ENCODE measurements at places on chromosomes 11 and 22.

DNA sequence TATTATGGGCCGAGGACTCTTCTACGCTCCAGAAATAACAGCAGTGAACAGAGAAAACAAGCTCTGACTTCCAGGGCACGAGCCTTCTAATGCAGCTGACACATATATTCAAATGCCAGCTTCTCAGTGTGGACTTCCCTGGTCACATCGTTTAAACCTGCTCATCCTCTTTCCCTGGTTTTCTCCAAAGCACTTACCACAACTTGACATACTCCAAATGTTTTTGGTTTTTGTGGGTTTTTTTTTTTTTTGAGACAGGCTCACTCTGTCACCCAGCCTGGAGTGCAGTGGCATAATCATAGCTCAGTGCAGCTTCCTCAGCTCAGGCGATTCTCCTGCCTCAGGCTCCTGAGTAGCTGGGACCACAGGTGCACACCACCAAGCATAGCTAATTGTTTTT lies 105.5 kb downstream of the MICAL3 start:
- no peak for DNase-seq

DNA sequence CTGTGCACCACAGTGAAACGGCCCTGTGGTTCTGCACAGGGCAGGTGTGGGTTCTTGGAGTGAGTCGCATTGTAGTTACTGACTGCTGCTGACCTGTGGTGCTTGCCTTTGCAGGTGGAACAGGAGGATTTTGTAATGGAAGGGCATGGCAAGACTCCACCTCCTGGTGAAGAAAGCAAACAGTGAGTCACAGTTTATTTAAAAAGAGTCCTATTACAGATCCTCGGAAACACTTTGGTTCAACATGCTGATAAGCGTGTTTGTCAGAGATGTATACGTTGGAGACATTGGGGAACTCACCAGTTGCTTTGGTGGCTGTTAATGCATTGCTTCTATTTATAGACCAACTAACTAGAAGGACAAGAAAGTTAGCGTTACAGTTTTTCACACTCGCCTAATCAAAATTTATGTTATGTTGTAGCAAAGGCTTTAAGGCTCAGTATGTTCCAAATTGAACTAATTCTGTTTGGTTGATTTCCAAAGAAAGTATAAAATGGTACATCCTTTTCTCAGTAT lies 21.7 kb upstream of the TNRC6B start:
- DNase-seq: no peak

GRCh38 chr11:72578991-72579815 lies 95.0 kb downstream of the PDE2A start:
- peak; percentile 27 for DNase-seq

- no peak for DNase-seq
Measured at GRCh38 chr11:31806186-31806927, 4.8 kb downstream of the PAX6 start.

- no peak for DNase-seq
Measured at GRCh38 chr22:45420011-45420410, 6.5 kb downstream of the RIBC2 start.

DNA sequence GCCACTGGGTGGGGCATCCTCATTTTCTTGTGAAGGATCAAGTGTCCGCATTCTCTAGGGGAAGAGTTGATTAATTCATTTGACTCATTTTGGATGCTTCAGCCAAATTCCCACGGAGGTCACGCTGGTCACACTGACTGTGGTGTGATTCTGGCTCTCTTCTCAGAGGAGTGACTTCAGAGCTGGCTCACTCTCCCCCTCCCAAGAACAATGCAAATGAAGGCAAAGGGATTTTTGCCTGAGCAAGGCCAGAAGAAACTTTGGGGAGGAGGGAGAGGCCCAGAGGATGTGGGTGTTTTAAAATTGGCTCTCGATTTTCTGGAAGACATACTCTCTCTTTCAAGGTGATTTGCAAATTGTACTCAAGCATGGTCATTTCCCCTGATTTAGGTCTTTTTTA lies 51.1 kb upstream of the LMO2 start:
- DNase-seq: no peak

DNA sequence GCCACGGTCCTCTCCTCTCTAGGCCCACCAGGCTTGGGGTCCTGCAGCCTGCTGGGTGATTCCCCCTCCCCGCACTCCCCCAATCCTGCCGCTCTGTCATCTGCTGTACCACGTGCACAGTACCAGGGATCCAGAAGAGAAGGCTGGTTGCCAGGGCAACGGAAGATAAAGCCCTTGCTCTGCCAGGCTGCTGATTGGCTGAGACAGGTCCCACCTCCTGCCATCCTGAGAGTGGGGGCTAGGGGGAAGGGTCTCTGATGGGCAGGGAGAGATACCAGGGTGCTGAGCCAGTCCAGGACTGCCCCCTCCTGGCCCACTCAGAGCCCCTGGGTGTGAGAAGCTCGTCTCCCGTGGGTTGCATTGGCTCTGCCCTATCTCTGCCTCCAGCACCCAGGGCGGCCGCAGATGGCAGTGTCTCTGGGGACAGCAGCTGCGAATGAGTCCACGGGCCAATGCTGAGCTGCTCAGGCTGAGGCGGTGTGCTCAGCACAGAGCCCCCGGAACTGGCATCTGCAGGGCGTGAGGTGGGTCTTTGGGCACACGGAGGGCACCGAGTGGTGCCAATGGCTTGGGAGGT lies at the start of gene SMIM45:
TSS of gene SMIM45 (plus strand) at position 253 of the 577 bp plus-strand sequence.
- no peak for DNase-seq

GRCh38 chr11:39288011-39288410 lies 2171.4 kb downstream of the LRRC4C start:
- DNase-seq: no peak

DNA sequence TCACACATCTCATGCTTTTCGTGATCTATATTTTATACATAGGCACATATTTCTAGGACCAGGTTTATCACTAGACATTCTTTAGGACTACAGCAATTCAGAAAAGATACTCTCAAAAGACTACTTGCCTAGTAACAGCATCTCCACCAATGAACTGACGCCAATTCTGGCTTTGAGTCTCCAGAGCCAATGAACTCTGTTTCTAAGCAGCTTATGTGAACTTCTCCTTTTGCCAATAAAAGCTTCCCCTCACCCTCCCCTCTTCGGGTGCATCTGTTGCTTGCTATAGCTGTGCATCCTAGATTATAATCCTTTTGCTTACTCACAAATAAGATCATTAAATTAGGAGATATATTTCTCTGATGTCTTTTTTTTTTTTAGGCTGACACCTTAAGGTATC lies 11.4 kb upstream of the ANKK1 start:
- DNase-seq: no peak

DNA sequence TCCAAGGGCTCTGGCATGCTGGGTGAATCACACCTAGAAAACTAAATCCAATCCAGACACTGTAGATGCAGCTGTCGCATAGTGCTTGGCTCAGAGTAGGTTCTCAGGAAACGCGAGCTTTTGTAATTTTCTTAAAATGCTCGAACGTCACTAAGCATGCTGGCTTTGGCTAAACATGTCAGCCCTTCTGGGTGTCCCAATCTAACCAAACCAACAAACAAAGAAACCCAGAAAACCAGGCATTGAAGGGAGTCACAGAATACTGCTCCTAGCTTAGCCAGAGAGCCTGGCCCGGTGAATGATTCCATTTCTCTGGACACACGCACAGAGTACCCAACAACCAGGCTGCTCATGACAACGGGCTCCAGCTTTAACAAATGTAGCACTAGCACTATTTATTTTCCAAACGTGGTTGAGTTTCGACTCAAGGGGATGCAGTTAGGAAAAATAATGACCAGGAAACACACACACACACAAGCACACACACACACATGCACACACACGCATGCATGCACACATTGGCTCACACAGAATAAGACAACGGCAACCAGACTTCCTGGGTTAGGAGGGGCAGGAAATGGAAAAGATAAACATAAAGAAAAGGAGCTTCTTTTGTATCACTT lies 492.6 kb downstream of the MIAT start:
- DNase-seq: no peak

DNA sequence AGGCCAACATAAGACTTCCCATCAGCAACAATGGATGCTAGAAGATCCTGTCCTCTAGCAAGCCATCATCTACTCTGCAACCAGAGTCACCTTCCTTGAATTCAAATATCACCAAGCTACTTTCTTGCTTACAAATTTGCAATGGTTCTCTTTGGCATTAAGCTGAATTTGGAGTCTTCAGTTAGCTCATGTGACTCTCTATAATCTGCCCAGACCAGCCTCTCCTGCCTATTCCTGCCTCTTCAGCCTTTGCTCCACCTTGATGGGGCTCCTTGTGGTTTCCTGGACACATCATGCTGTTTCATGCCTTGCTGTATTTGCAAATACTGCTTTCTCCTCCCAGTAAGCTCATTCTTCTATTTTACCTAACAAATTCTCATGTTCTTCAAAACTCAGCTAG lies 82.3 kb downstream of the RASSF10 start:
- DNase-seq: no peak

GRCh38 chr11:15107730-15108515 lies 6.8 kb upstream of the INSC start:
- DNase-seq: no peak

DNA sequence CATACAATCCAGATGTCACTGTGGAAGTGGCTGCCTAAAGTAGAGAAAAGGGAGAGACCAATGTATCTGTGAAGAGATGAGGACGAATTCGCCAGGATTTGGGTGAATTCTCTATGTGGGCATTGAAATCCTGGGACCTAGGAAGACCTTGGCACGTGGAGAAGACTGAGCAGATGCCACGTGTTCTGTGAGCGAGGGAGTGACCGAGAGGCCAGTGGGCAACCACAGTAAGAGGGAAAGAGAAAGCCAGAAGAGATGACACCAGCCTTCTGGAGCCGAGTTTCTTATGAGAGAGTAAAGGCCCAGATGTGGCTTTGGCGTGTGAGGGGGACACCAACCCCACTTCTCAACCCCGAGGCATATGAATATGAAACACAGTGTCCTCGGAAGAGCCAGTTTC lies 228.1 kb downstream of the BUD13 start:
- DNase-seq: no peak

DNA sequence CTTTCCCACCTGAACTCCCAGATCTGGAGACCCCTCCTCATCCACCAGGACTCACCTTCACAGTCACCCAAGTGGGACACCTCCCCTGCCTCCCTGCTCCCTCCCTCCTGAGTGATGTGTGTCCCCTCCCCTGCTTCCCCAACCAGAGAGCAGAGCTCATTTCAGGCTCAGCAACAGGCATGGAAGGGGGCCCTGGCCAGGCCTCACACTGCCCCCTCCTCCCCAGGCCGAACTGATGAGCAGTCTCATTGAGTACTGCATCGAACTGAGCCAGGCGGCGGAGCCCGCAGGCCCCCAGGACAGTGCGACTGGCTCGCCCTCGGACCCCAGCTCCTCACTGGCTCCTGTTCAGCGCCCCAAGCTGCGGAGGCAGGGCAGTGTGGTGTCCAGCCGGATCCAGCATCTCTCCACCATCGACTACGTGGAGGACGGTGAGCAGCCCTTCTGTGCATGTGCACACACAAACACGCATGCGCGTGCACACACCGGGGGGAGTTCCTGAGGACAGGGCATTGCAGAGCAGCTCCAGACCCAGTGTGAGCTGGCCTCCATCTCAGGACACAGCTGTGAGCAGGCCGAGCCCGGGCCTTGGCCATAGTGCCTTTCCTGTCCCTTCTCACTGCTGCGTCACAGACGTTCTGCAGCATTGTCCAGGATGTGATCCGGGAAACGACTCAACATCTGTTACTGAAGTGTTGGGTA lies 17.8 kb upstream of the NEAT1 start:
- DNase-seq: no peak

DNA sequence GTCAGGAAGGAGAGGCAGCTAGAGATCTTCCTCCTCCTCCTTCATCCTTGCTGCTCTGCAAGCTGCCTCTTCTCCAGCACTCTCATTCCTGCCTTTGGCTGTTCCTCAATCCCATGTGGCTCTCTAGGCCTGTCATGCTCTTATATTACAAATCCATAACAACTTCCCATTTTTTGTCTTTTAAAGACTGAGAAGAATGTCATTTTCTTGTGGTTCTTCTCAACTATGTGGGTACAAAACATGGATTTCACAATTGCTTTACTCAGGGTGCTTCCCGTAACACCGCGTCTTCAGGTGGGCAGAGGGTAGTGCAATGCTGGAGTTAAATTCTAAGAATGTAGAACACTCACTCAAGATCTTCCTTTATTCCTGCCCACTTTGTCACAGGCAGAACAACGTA lies 6.8 kb upstream of the CAT start:
- DNase-seq: no peak

DNA sequence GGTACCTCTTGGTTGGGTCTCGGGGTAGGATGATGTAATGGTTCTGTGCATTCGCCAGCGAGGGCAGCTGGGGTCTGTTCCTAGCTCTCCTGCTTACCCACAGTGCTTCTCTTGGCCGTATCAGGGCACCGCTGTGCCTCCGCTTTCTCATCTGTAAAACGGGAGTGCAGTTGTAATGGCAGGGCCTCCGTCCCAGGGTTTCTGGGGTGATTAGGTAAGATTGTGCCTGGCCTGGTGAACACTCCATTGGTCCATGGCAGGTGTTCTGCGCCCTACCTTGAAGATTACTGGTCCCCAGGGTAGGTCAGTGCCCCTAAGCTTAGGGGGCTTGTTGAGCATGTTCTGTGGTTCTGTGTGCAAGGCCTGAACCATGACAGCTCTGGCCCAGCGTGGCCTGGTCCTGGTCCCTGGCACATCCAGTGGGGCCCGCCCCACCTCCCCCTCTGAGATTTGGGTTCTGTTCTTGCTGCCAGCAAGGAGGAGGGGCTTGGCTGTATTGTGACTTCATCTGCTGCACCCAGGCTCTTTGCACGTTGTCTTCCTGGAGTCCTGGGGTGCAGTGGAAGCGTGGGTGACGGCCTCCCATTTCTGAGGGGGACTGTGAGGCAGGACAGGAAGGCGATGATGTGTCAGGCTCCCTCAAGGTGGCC lies 4.9 kb downstream of the MYRF start:
- DNase-seq: no peak
